Stimulated activated CD4-positive, alpha-beta T cell treated with anti-CD3 and anti-CD28 coated beads, Interleukin-12 subunit alpha, Interleukin-12 subunit beta, amount 100 ng/mL, for 24 hours (primary cell): ENCODE measurements at places on chromosomes 6 and 20.
A peak's percentile ranks its signal among the peaks of the same experiment; 100 is the strongest.

DNA sequence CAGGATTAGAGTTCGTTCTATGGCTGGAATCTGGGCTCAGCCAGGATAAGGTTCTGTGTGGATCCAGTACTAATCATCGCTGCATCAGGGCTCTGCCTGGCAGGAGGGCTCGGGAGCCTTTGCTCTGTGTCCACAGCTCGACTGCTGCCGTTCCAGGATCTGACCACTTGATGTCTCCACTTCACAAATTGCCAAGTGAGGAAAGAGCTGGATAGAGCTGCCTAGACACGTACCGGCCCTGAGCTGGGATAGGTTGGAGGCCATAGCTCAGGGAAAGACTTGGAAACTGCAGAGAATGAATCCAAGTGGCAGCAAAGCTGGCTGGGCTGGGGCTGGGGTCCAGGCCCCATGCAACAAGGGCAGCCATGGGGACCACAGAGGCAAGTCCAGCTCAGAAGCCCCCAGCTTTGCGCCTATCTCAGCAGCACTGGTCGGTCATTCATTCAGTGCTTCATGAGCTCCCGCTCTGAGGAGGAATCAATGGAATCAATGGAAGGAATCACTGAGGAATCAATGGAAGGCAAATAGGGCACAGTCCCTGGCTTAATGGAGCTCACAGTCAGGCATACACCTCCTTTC is 38.0 kb upstream of the TOP1 start:
- peak; percentile 43 for DNase-seq

DNA sequence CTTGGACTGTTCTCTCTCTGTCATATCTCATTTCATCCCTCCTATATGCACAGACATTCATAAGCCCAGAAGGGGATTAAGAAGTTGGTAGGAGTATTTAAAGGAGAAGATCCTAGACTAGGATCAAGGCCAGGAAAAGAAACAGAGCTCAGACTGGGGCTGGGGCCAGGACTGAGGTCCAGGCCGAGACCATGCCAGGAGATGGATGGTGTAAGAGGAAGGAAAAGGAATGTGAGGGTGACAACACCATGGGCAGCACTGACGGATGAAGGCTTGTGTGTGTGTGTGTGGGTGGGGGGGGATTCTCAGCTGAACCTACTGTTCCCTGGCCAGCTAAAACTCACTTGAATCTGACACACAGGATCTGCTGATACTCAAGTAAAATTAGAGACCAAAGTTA is 182.1 kb downstream of the KIF6 start:
- no peak for DNase-seq

- no peak for DNase-seq
These were observed 24.2 kb downstream of the NEDD9 start for GRCh38 chr6:11208267-11208666.

DNA sequence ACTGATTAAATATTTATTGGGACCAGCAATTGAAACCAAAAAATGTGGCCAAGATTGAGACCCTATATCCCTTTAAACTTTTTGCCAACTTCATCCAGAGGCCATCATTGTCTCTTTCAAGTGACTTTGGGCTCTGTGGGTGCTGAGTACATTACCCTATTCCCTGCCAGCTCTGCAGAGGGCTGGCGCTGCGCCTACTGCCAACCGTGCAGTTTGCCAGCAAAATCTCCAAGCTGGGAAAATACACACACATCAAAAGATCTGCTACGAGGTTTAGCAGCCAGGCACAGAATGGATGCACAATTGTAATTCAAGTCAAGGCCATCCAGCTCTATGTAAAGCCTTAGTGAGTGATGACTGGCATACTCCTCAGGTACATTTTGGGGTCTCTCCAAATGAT is 125.0 kb downstream of the CBLN4 start:
- DNase-seq: no peak

- DNase-seq: no peak
These were observed 38.4 kb upstream of the SLC22A16 start for GRCh38 chr6:110514818-110515217.

DNA sequence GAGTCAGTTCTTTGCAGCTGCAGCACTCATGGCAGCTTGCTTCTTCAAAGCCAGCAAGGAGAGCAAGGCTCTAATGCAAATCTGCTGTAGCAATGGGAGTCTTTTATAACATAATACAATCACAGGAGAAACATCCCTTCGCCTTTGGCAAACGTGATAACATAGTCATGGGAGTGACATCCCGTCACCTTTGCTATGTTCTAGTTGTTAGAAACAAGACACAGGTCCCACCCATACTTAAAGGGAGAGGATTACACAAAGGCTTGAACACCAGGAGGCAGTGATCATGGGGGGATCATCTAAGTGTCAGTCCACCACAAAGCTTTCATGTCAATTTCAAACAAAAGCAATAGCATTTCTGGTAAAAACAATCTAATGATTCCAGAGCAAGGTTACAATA is 40.1 kb upstream of the PHACTR2 start:
- no peak for DNase-seq

DNA sequence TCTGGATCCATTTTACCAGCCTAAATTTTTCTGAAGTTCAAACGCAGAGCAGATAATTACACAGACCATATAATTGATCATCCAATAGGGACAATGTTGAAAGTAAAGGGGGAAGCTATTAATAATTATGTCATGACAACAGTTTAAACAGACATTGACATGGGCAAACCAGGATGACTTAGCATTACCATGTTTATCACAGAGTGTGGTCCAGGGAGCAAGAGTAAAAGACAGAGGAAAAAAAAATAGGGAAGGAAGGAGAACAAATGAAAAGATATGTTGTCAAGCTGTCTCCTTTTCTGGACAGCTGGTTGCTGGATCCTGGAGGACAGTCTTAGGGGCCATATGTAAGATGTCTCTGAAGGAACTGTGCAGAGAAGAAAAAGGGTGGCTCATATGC is 69.4 kb upstream of the FBXL4 start:
- DNase-seq: no peak

DNA sequence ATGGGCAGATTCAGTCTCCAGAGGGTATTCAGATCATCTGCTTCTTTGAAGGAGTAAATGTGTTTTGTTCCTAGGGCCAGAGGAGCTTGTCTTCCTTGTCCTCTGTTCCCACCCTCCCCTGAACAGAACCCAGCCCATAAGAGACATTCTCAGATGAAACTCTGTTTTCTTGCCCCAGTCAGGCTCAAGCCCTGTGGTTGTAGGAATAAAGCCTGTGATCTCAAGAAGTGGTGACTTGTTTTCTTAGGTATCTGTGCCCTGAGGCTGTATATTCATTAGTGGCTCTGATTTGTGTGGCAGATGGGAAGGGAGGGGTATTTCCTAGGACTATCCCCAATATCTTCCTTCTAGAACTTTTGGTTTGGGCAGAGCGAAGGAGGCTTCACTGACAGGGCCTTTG is 27.9 kb downstream of the GSS start:
- no peak for DNase-seq

DNA sequence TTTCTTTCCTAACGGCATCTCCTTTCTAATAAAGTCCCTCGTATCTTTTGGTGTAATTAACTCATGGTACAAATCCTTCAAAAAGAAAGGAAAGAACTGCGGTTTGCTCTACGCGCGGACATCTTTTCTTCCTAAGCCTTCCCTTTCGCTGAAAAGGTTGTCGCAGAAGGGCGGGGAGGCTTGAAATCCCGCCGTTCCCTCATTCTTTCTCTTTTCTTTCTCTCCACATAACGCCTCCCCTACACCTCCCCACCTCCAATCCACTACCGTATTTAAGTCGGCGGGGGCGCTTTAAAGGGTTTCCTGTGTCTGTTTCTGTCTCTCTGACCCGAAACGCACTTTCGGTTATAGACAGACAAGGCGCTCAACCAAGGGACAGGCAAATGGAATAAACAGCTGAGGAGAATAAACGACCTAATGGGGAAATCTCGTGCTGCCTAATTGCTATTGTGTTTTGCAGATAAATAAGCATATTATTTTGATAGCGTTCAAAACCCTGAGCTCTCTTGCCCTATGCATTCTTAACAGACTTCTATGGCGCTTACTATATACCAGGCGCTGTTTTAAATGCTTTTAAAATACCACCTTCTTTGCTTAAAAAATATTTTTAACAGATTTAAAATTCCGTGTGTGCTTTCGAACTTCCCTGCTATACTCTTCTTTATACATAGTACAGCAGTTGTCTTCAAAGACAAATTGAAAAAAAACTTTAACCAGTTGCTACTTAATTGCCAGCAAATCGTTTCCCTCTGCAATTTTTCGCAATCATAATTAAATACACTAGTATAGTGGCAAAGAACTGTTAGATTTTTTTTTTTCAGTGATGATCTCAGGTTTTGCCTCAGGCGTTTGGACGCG is 2.5 kb upstream of the HEY2 start:
- no peak for DNase-seq

GRCh38 chr20:17620371-17621228 is 50.7 kb downstream of the DSTN start:
- no peak for DNase-seq

GRCh38 chr6:16928387-16928786 is 167.1 kb upstream of the ATXN1 start:
- no peak for DNase-seq

- DNase-seq: no peak
These were observed 69.3 kb downstream of the FAM50B start for GRCh38 chr6:3918469-3918868.

- no peak for DNase-seq
These were observed 7.0 kb downstream of the B4GALT5 start for GRCh38 chr20:49706630-49707091.

DNA sequence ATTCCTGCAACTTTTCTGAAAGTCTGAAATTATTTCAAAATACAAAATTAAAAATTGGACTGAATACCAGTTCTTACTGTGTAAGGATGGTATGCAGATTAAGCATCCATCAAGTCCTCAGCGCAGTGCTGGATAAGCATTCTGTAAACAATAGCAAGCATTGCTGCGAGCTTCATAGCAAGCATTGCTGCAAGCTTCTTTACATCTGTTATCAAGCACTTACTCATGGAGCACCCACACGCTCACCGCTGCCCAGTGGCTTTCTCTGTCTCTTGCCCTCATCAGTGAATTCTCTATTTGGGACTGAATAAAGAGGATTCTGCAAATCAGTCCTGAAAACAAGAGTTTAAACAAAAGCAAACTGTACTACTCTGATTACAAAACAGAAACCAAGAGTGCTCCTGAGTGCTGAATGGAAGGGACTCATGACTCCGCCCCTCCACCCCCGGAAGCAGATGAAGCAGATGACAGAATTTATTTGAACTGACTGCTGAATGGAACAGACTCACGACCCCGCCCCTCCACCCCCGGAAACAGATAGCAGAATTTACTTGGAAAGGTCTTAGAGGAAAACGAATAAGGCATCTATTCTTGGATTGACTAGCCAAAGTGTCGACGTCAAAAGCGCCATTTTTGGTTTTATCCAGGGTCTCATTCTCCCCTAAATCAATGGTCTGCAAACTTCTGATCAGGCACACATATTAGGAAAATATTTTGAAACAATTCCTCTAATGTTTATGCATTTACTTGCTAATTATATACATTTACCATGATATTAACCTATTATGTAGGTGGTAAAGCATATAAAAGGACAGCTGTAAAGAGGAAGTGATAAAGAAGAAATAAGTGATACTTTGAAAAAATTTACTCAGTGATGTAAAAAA is 22.1 kb upstream of the EYA2 start:
- no peak for DNase-seq

GRCh38 chr20:57653910-57654309 is 33.7 kb upstream of the ZBP1 start:
- DNase-seq: no peak

DNA sequence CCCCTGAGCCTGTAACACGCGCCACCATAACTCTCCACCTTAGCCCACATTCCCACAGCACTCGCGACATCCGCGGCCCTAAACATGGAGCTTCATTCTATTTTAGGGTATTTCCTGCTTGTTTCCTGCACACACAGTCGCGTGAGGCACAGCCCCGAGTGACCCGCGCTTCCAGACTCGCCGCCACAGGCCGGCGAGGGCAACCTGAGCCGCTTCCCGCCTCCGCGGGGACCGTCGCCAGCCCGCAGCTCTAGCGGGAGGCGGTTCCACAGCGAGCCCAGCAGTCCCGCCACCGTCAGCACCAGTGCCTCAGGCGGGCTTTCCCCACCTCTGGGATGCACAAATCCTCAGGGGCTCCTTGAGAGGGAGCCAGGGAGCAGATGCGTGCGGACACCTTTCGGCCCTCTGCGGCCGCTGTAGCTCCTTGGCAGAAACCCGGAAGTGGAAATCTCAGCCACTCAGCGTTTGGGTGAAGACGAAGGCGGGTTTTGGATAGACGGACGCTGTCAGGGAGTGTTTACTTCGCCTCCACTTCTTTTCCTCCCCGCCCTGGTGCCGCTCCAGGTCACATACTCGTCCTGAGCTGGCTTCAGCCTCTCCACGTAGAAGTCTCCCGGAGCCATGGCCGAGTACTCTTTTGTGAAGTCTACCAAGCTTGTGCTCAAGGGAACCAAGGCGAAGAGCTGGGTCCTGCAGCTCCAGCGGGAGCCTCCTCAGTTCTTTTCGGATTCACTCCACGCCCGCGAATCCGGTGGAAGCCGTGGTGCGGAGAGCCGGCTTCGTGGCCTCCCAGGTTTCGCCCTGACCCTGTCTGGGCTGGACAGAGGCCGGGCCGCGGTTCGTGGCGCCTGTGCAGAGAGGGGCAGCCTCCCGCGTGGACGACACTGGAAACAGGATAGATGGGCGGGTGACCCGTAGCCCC is 2177.4 kb upstream of the DEFB115 start:
- DNase-seq: peak; percentile 16

DNA sequence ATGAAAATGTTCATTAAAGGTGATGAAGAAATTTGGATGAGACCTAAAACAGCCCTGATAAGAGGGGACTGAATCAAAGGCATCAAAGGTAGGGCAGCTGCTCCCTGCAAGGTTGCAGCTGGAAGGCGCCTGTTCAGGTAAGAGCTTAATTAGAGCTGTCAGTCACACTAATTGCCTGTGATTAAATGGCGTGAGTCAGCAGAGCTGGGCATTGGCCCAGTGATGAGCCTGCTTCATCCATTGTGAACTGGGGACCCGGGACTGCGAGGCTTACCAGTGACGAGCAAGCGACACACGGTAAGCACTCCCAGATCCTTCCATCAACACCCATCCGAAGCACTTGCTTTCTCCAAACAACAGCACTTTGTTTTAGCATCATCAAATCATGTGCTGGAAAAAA is 621.5 kb upstream of the CDH4 start:
- no peak for DNase-seq

DNA sequence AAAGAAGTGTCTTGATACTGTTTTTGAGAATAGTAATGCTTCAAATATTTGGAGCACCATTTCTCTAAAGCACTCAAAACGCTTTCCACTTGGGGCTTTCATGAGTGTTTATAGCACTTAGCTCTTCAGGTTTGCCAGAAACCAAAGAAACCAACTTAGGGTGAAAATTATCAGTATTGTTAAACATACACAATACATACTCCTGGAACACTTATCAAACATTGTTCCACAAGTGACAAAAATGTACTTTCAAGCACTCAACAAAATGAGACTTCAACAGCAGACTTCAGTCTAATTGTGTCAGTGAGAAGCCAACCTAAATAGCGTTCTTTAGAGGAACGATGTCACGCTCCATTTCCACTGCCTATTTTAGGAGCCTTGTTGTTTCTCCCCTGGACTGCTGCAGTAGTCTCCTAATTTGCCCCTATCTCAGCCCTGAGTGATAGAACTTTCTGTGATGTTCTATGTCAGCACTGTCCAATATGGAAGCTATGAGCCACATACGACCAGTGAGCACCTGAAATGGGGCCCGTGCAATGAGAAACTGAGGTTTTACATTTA is 461.3 kb downstream of the KIF16B start:
- no peak for DNase-seq
